ENCODE measurements at places on chromosomes 3 and 15. TPM values are rescaled to one million over a fixed set of nuclear protein-coding genes. Genes with fewer than 3 reads are reported as not detected.

Gene FEZF2
- total RNA-seq = not detected

Gene TTC21A
- 0.69 TPM for total RNA-seq

Gene HIGD2B
- not detected for total RNA-seq

Gene GABRA5
- total RNA-seq = 0.97 TPM

Gene TMEM202
- not detected for total RNA-seq

Gene LYZL4
- not detected for total RNA-seq

Gene CELSR3
- 3.8 TPM for total RNA-seq

Gene EFCC1
- total RNA-seq = not detected

Gene CDC25A
- 36.5 TPM for total RNA-seq

DNA sequence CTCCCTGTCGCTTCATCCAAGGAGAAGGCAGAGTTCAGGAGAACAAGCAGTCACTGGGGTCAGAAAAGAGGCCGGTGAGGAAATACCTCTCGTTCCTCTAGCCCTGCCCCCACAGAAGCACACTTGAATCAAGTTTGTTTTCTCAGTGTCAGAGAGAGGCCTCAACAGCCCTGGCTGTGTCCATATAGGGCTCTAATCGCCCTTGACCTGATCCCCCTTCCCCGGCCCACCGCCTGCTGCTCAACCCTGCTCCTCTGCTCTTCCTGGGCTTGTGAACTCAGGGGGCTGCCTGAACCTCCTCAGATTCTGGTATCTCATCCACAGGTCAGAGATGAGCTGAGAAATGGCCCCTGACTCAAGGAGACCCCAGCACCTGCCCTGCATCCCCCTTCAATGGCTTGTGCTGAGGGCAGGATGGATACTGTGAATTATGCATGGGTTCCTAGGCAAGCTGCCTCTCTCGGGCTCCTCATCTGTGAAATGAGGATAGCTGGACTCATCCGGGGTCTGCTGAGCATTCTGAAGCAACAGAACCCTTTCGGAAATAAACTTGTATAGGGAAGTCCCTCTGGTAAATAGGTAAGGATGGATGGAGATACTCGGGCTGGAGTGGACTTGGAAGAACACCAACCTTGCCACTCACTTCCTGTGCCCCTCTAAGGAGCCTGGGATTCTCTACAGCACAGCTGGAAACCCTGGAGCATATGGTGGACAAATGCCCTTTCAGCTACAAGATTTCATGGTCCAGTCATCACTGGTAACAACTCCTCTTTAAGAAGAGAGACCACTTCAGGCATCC, 147.5 kb downstream of the STT3B start:
- no peak for DNase-seq

DNA sequence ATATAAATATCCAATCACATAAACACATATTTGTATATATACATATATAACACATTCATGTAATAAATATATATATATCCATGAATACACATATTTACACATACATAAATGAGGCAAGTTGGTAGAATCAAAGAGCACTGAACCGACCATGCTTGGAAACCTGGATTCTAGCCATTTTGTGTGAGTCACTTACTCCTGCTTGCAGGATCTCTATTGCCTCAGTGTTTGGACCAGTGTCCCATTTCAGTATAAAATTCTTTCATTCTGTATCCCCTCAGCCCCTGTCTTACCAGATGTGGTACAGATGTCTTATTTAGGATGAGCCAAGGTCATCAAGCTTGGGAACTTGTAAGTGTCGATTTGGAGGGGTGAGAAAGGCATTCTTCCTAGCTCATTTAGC, 391.4 kb upstream of the FRG2C start:
- DNase-seq = peak; percentile 26

GRCh38 chr3:53729159-53729558, 117.1 kb downstream of the CHDH start:
- no peak for DNase-seq

DNA sequence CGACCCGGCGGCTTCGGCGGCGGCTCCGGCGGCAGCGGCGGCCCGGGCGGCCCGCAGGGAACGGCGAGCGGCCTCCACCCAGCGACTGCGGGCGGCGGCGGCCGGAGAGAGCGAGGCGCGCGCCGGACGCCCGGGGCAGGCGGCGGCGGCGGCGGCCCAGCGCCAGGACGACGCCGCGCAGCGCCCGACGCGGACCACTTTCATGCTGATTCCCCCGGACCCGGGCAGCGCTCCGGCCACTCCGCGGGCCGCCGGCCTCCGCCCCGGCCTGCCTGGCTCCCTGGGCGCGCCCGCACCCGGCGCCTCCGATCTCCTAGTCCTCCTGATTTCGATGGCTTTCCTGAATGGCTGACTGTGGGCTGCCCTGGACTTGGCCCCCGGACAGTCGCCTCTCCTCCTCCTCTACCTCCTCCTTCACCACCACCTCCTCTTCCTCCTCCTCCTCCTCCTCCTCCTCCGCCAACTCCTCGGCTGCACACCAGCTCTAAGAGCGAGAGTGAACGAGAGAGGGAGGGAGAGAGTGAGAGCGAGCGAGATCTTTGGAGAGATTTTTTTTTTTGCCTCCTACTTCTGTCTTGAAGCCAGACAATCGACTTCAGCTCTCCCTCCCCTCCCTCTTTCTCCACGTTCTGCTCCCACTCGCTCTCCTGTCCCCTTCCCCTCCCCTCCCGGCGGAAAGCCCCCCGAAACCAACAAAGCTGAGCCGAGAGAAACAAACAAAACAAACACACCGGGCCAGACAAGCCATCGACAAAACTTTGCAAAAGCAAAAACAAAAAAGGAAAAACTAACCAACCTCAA, 844 bp downstream of the NR2F2 start:
- DNase-seq = peak; percentile 68

DNA sequence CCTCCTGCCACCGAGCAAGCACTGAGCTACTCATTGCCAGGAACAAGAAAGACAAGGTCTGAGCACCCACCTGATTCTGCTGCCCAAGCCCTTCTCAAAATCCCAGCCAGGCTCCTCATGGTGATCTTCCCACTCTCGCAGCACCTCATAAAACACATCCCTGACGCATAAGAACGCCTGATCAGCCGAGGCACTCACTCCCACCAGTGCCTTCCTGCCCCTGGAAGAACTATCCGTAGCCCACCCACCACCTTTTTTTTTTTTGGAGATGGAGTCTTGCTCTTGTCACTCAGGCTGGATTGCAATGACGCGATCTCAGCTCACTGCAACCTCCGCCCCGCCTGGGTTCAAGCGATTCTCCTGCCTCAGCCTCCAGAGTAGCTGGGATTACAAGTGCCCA, 3.9 kb downstream of the CDAN1 start:
- no peak for DNase-seq

- no peak for DNase-seq
These were observed 25.1 kb upstream of the CTNNB1 start for GRCh38 chr3:41173926-41174885.

DNA sequence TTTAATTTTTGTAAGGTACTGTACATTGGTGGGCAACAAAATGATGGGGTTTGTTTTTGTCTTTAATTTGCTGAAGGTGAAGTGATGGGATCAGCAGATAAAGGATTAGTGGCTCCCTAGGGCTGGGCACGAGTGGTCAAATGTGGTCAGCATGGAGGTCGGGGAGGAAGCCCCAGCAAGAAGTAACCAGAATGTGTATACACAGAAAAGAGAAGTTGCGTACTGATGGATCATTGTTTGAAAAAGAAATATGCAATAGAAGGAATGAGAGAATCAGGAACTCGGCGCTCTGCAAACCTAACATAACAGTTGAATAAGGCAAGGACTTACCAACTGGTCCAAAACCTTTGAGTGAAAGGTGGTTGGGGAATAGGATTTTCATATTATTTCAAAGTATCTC, 1.5 kb downstream of the TMOD2 start:
- DNase-seq = no peak

- DNase-seq = peak; percentile 70
These were observed 107.0 kb downstream of the ALCAM start for GRCh38 chr3:105473521-105474223.

- DNase-seq = peak; percentile 72
These were observed 682 bp downstream of the CLDND1 start for GRCh38 chr3:98521897-98522543.

DNA sequence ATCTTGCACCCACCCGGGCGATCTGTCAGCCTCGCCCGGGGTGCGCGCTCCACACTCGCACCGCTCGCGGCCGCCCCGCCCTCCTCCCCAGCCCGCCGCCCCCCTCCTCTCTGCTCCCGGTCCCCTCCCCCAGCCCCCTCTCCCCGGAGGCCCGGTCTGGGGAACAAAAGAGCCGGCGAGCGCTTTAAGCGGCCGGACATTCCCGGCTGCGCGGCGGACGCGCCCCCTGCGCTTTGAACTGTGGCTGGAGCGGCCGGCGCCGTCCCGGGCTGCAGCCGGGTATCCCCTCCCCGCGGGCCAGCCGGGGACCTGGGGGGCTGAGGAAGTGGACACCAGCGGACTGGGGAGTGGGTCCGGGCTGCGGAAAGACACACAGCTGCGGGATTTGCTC, at the start of gene IGDCC3:
IGDCC3 (minus strand) TSS at position 27 of the 391 bp plus-strand sequence. CDS start 214 bp downstream, outside the sequence.
- no peak for DNase-seq

DNA sequence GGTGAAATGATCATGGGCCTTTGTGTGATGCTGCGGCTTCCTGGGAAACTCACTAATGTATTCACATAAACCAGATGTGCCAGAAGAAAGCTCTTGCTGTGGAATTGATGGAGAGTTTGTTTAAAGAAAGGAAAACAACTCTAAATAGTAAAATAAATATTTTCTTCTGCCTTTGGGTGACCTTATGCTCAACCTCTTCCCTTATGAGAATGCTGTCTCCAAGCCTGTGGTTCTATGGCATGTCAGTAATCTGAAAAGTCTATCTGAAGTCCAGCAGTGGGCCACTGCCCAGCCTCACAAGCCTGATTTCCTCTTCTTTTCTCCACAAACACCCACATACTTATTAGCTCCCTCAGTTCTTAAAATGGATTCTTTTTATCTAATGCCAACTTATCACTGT, 49.9 kb upstream of the PHLDB2 start:
- DNase-seq = no peak

DNA sequence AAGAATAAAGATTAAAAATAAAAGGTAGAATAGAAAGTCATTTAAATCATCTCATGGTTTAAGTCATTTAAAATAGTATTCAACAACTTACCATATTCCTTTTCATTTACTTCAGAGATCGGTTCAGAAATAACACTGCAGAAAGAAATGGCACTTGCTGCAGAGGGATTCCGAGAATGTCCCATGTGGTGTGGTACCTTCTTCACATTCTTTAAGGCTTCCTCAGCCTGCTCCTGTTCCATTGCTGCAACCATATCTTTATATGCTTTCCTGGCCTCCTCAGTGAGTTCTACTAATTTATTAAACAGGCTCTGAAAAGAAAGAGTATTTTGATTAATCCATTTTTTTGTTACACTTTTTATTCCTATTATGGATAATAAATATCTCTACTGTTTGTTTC, 32.6 kb upstream of the SHC4 start:
- no peak for DNase-seq

DNA sequence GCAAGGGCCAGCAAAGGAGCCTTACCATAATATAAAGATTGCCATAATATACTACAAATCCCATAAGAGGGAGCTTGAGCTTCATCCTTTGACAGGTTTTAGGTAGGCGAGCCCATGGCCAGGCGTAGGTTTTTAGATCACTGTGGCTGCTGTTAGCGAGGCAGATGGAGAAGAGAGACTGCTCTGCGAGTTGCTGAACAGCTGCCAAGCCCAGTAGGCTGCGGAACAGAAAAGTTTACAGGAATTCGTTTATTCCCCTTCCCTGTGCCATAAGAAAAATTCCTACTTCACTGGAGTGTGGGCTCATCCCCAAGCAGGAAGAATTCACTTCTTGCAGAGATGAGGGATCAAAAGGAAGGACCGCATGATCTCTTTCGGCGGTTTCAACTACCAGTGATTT, 30.5 kb downstream of the TMED3 start:
- DNase-seq = no peak
